Omental fat pad (tissue), 4 donors: ENCODE measurements at places on chromosomes 4 and X. TPM values are rescaled to one million over a fixed set of nuclear protein-coding genes. Genes with fewer than 3 reads are reported as not detected.

The LIMCH1 gene
- 38.6 TPM for total RNA-seq

The PTCHD1 gene
- total RNA-seq: 0.09 TPM

The BEND2 gene
- total RNA-seq: not detected

The CT45A3 gene
- total RNA-seq: not detected

The UCP1 gene
- not detected for total RNA-seq

The CYSLTR1 gene
- total RNA-seq: 4.4 TPM

- DNase-seq: no peak
Measured at GRCh38 chr4:112807083-112807482, 170.1 kb downstream of the LARP7 start.

- DNase-seq: no peak
Measured at GRCh38 chr4:156888762-156889161, 82.8 kb downstream of the PDGFC start.

- no peak for DNase-seq
Measured at GRCh38 chr4:1907848-1908525, 36.8 kb downstream of the NSD2 start.

GRCh38 chrX:40508560-40508959 lies 72.2 kb upstream of the ATP6AP2 start:
- no peak for DNase-seq

DNA sequence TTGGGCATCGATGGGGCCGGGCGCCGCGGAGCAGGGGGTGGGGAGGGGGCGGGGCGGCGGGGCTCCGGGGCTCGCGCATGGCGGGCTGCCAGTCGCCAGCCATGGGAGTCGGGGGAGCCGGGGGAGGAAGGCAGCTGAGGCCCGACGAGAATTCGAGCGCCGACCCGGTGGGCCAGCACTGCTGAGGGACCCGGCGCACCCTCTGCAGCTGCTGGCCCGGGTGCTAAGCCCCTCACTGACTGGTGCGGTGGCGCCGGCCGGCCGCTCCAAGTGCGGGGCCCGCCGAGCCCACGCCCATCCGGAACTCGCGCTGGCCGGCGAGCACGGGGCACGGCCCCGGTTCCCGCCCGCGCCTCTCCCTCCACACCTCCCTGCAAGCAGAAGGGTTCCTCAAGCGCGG lies 49.4 kb downstream of the GSX2 start:
- DNase-seq: no peak

GRCh38 chr4:1008840-1009541 lies 2.4 kb upstream of the FGFRL1 start:
- no peak for DNase-seq

- DNase-seq: no peak
Measured at GRCh38 chr4:77465271-77465670, 140.3 kb upstream of the CXCL13 start.

- no peak for DNase-seq
Measured at GRCh38 chr4:123073650-123074049, 151.3 kb upstream of the NUDT6 start.

GRCh38 chrX:11272290-11272689 lies 20.9 kb upstream of the AMELX start:
- no peak for DNase-seq

DNA sequence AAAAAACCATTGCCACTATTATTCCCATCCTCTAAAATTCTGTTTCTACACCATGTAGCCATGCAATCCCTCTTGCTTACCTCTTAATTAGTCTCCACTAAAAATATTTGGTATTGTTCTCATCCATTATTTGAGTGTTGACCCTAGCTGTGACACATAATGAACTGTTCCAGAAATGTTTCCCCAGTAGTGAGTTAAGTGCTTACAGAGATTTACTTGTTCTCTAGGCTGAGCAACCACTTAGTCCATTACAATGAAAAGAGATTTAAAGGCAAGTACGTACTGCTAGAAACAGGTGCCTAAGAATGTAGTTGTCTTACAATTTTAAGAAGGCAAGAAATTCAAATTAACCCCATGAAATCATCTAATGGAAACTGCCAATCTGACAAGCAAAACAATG lies 112.7 kb upstream of the PTPN13 start:
- no peak for DNase-seq

DNA sequence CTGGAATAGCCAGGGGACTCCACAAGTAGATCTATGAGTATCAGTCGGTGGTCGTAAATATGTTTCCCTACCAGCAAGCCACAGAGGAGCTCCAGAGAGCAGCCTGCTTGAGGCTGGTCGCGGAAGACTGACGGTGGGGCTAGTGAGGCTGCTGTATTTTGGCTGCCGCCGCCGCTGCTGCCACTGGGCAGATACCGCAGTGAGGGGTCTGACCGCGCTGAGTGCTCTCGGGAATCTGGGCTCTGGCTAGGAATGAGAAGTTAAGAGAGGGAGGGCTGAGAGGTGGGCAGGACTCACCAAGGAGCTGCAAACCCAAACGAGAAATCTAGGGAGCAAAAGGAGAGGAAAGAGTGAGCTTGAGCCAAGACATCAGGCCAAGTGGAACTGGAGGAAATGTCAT lies at the start of gene EXOC1L:
EXOC1L (plus strand) TSS at position 157 of the 400 bp plus-strand sequence; CDS start at position 394, 237 bp downstream.
- no peak for DNase-seq

GRCh38 chrX:74925225-74926088 lies at the start of gene NEXMIF:
Gene NEXMIF, minus strand, starts transcription at chrX:74925452.
- no peak for DNase-seq

GRCh38 chrX:8194216-8194615 lies 23.1 kb upstream of the VCX2 start:
- no peak for DNase-seq

DNA sequence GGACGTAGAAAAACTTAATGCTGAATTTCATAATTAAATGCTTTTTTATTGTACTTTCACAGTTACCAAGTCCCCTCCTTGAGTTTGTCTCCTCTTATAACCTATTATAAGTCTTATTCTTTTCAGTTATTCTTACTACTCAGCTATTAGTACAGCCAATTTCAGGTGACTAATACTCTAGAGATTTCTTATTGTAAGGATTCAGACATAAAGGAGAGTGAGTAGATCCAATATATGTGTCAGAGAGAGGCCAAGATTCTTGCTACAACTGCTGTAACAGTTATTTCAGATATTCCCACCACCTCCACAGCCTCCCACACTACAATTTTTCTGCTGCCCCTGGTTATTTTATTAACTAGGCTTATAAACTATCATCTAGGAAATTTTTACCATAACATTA lies 274.5 kb downstream of the GPAT3 start:
- no peak for DNase-seq

DNA sequence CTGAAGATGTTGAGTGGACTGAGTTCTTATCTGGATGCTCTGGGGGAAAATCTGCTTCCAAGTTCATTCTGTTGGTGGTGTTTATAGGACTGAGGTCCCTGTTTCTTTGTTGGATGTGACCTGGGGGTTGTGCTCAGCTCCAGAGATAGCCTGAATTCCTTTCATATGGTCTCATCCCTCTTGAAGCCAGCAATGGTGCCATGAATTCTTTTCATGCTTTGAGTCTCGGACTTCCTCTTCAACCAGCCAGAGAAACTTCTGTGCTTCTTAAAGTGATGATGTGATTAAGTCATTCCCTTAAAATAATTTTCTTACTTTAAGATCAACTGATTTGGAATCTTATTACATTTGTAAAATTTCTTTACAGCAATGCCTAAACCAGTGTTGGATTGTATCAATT lies 233.8 kb upstream of the UGT8 start:
- DNase-seq: no peak

DNA sequence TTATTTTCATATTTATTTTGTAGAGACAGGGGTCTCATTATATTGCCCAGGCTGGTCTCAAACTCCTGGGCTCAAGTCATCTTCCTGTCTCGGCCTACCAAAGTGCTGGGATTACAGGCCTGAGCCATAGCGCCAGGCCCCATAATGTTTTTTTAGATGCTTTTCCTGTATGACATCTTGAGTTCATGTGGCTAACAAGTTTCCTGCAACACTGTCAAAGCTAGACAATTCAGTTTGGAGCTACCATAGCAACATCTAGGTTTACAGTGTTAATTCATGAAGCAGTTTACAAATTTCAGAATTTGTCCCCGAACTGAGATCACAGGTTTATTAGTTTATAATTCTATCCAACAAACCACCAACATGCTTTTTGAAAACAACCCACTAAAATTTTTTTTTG lies 6.4 kb upstream of the IL13RA2 start:
- no peak for DNase-seq

DNA sequence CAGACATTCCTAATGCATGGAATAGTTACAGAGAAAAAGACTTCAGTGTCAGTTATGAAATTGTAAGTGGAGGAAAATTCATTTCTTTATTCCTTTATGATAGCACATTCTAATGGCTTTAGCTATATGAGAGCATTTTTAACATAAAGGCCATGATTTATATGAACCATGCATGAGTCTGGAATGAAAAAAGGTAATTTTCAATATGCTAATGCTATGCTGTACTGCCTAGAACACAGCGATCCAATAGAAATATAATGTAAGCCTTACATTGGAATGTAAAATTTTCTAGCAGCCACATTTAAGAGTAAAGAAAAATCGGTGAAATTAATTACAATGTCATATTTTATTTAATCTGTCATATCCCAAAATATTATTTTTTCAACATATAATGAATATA lies 932.0 kb downstream of the C4orf33 start:
- no peak for DNase-seq

GRCh38 chr4:89285745-89286144 lies 21.9 kb downstream of the GPRIN3 start:
- no peak for DNase-seq

- DNase-seq: no peak
Measured at GRCh38 chr4:1175635-1176229, 3.3 kb upstream of the SPON2 start.

GRCh38 chr4:57114973-57115372 lies 4.8 kb upstream of the IGFBP7 start:
- no peak for DNase-seq

DNA sequence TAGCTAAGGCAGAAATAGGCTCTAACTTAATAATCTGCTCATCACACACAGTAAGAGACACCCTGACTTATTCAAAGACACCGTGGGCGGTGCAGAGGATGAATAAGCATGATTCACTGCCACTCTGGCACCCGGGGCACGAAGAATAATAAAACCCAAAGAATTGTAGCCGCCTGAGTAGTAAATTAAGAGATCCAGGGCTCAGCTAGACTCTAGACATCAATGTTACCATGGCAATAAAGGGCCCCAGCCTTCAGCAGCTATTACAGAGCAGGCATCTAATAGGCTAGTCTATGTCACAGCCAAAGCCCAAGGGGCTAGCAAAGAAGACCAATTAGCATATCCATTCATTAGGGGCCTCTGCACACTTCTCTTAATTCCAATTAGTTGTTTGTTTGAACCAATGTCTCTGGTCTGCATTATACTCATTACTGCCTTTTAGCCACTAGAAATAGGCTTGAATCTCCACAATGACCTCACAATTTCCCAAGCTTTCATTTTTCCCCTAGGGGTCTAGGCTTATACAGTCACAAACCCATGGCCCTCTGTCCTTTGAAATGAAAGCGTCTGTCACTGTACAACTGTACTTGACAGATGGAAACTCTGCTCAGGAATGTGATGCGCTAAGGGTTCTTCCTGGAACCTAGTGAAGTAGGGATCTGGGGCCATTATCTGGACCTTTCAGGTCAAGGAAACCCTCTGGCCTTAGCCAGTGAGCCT lies 3.0 kb upstream of the ATP1B4 start:
- no peak for DNase-seq

DNA sequence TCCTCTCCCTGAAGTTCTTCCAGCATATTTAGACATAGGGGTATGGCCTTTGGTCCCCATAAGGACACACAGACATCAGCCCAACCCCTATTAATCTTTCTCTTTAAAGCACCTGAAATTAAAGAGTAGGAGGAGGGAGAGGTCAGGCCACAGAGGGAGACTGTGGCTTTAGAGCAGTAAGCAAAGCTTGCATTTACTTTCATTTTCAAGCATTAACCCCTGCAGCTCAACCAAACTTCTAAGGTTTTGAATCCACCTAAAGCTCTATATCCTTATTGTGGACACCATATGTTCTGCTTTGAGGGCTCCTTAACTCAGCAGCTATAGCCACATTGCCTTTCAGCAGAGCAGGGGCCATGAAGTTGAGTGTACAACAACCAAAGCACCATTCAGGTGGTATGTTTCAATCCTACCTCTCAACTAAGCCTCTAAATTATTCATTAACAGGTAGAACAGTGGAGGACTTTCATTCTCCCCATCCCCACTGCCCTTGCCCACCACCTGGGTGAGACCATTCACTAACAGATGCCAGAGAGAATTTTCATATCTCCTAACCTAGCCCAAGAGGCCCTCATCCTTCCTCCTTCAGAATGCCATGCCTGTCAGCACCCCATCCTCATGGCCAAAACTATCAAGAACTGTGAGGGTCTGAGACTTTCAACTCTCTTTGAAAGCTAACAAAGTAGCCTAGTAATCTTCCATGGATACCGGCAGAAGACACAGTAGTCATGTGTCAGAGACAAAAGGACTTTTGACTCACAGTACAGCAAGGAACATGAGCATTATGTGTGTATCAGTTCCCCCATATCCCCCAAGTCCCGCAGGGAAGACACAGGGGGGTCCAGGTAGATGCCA lies 20.8 kb downstream of the LIN54 start:
- DNase-seq: no peak

GRCh38 chr4:147674496-147674895 lies 9.5 kb downstream of the PRMT9 start:
- no peak for DNase-seq

DNA sequence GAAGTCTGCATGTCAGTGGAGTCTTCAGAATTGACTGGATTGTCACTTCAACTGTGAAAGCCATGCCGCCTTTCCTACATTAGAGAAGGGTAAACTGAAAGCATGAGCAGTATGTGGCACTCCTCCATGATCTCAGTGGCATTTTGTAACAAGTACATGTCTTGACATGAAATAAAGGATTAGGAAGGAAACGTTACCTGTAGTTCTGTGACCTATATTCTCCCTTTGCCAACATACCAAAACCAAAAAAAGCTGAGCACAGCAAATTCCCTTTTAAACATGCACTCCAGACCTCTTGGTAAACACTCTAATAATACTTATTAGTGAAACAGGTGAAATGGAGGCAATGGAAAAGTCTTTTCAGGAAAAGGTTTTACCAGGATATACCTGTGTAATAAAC lies 344.2 kb downstream of the GRIA2 start:
- no peak for DNase-seq

DNA sequence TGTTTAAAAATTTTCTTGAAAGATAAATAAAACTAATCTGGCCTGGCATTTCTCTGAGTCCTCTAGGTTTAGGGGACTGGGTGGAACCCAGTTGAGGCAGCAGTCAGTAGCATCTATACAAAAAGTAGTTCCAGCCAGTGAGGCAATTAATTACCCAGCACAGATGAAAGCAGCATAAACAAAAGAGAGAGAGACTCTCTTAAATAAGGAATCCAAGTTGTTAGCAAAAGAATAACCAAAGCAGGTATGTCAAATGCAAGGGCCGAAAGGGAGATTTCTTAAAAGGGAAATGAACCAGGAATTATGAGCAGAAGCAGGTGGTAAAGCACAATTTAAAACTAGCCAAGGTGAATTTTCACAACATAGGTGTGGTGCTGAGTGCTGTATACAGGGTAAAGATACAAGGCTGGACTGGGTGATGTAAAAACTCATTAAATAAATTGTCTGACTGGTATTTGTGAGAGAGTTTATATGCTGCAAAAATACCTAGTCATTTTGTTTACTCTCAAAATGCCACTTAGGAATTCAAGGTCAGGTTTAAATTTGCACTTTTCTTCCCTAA lies 94.6 kb upstream of the GALNT7 start:
- no peak for DNase-seq

GRCh38 chrX:114065577-114066223 lies 518.2 kb upstream of the HTR2C start:
- DNase-seq: no peak
